ENCODE measurements at places on chromosomes 1 and 21.

DNA sequence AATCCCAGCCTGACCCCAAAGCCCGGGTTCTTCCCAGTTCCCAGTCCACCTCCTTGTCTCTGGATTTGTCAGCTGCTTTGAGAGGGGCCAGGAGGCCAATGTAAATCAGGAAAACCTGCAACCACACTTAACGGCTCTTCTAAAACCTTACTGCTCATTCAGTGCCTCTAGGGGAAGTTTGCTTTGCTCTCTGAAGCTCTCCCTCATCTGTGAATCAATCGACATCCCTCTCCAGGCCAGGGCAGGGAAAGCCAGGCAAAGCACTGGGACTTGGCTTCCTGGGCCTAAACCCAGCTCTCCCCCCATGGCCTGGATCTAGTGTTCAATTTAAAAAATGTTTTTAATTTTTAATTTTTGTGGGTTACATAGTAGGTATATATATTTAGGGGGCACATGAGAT is 9.3 kb downstream of the NKAIN1 start:
- no peak for DNase-seq

DNA sequence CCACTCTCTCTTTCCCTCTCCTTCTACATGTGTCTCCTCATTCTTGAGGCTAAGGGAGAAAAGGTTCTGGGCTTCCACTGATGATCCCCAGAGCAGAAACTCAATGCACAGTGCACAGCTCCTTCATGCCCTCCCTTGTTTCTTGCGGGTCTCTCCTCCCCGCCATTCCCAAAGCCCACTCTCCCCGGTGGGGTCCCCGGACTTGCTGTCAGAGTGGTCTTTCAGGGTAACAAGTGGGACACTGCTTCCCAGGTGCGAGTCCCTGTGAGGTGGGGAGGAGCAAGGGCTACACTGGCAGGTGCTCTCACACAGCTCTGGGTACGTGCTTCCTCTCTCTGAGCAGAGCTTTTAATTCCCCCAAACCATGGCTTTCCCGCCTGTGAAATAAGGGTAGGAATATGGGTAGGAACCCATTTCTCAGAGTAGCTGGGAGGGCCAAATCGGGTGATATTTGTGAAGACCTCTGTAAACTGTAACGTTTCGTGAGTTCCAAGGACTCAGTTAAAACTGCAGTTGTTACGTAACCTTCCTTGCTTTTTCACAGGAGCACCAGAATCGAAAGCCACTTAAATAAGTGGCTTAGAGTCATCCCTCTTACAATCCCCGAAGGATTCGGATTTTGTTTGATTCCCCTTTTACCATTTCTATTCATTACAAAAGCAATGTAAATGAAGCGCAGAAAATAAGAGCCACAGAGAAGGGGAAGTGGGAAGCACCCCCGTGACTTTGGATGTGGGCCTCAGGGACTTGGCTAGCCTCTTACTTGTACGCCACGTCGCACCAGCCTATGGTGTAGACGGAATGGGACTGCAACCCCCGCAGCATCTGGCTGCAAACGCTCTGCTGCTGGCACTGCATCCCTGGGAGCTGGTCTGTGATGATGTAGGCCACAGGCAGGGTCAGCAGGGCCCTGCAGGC is 6.2 kb downstream of the PGLYRP3 start:
- no peak for DNase-seq

DNA sequence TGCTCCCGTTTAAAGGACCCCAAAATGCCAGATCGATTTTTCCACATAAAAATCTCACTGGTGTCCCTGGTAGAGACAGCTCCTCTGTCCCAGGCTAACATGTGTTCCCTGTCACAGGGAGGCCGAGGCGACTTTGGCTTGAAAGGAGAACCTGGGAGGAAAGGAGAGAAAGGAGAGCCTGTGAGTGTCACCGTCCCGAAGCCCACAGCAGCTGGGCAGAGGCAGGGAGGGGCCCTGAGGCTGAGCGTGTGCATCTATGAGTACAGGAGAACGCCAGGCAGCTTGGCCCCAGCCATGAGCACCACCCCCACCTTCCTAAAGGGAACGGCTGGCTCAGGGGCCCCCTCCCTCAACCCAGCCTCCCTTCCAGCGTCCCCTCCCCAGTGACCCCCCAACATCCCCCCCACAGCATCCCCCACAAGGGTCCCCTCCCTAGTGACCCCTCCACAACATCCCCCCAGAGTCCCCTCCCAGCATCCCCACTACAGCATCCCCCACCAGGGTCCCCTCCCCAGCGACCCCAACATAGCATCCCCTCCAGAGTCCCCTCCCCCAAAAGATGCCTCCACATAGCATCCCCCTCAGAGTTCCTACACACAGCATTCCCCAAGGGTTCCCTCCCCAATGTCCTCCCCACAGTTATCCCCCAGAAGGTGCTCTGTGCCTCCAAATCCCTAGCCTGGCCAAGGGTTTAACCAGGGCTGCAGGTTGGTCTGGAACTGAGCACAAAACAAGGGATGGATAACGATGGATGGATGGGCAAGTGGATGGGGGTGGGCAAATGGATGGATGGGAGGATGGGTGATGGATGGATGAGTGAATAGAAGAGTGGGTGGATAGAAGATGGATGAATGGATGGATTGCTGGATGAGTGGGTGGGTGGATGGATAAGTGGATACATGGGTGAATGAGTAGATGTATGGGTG is 25.1 kb downstream of the COL6A2 start:
- DNase-seq: no peak

GRCh38 chr1:97307568-97307967 is 586.0 kb downstream of the PTBP2 start:
- DNase-seq: no peak

GRCh38 chr1:31572323-31573104 is 3.8 kb upstream of the TINAGL1 start:
- DNase-seq: peak; percentile 58

- no peak for DNase-seq
Observed at GRCh38 chr1:43671193-43671592, 21.2 kb downstream of the KDM4A start.

GRCh38 chr1:63155437-63155836 is 166.9 kb upstream of the FOXD3 start:
- DNase-seq: no peak

DNA sequence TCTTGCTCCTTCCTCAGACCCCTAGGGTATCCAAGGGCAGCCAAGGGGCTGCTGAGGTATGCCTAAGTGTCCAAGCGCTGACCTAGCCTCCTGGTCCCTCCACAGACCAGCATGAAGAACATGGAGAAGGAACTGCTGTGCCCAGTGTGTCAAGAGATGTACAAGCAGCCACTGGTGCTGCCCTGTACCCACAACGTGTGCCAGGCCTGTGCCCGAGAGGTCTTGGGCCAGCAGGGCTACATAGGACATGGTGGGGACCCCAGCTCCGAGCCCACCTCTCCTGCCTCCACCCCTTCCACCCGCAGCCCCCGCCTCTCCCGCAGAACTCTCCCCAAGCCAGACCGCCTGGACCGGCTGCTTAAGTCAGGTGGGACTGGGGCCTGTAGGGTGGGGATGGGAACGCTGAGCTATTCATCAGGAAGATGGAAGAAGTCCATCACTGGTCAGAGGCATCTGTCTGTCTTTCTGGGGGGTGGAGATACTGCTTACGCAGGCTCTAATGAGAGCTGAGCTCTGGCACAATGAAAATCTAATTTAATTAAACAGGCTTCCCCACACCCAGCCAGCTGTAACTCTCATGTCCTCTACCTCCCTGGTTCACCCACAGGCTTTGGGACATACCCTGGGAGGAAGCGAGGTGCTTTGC is 1.8 kb downstream of the TRIM46 start:
- DNase-seq: no peak

- DNase-seq: peak; percentile 30
Observed at GRCh38 chr1:168092566-168093355, 44.0 kb downstream of the GPR161 start.

- peak; percentile 40 for DNase-seq
Observed at GRCh38 chr1:99661780-99662179, 15.9 kb downstream of the PALMD start.

GRCh38 chr21:25080141-25080540 is 527.1 kb downstream of the MRPL39 start:
- no peak for DNase-seq

GRCh38 chr1:56477164-56478111 is 101.9 kb downstream of the PLPP3 start:
- DNase-seq: peak; percentile 75

DNA sequence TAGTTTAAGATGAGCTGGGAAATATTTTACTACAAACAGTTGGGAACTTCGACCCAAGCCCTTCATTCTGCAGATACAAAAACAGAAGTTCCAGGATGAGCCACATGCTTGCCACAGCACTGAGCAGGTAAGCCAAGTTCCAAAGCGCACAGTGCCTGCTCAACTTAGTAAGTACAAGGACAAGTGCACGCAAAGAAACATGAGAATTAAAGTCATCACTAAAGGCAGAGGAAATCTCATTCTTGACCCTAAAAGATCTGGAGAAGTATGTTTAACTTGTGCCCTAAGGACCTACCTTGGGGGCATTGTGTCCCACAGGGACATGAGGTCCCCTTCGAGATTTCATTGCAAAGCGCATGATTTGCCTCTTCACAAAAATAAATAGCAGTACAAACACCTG is 1.2 kb upstream of the UBAP2L start:
- peak; percentile 56 for DNase-seq

DNA sequence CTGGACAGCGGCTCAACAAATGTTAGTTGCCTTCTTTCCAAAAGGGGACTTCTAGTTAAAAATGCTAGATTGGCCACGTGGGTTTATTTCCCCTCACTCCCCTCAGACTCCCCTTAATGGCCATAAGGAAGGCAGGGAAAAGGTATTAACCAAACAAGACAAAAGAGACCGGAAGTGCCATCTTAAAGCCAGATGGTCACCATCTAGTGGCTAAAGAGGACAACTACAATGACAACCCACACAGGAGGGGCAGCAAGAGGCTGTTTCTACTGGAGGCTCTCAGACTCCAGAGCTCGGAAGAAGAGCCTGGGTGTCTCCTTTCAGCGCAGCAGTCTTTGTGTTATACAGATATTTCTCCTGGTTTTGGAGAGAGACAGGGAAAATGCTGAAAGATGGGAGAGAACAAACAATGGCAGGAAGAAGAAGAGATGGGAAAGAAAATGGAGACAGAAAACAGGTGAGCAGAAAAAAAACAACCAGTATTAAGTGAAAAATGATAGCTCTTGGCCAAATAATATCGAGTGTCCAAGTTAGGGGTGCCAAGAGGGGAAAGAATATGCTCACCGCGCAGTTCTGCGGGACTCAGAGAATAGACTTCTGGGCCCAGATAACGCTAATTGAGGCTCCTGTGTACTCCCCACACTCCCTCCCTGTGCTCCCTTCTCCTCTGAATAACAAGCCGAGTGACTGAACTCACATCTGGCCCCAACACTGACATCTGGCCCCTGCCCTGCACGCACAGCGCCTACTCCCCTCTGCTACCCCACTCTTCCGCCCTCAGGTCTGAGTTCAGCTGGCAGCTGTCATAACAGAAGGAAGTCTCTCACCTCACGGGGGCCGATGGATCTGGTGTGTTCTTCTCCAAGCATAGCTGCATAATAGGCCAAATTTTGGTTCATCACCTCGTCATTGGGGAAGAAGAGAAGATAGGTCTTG is 9.6 kb downstream of the P3H1 start:
- DNase-seq: peak; percentile 72

DNA sequence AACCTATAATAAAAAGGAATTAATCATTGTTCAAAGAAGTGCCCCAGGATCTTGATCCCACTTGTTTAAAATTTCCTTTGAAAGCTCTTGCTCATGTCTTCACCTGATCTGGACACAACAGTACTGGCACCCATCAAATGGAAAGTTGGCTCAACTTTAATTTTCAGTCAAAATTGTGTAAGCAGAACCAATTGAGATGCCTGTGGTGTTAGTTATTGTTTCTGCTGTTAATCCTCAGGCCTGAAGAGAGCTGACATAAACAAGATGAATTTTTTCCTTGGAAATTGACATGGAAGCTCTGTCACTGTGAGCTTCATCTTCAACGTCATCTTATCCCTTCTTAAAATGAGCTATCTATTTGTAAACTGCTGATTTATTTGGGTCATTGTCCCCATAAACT is 88.3 kb upstream of the TNFSF4 start:
- peak; percentile 49 for DNase-seq

DNA sequence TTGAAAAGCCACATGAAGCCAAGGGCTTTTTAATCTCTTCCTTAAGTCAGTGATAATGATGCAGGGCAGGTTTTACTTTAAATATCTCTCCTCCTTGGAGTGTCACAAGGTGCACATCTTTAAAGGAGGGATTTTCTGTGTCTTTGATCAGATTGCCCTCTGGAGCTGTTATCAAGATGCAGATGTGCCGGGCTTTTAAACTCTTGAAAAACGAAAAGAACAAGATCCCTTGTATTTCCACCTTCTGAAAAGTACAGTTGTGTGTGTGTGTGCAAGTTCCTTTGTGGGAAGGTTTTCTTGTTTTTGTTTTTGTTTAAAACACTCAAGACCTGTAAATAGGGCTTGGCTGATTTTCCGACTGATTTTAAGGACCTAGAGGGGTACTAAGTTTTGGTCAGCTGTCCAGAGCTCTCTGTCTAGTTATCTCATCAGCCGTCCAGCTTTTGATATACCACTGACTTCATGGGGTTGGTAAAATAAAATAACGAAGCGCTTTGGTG is 1.6 kb downstream of the MARK1 start:
- no peak for DNase-seq

DNA sequence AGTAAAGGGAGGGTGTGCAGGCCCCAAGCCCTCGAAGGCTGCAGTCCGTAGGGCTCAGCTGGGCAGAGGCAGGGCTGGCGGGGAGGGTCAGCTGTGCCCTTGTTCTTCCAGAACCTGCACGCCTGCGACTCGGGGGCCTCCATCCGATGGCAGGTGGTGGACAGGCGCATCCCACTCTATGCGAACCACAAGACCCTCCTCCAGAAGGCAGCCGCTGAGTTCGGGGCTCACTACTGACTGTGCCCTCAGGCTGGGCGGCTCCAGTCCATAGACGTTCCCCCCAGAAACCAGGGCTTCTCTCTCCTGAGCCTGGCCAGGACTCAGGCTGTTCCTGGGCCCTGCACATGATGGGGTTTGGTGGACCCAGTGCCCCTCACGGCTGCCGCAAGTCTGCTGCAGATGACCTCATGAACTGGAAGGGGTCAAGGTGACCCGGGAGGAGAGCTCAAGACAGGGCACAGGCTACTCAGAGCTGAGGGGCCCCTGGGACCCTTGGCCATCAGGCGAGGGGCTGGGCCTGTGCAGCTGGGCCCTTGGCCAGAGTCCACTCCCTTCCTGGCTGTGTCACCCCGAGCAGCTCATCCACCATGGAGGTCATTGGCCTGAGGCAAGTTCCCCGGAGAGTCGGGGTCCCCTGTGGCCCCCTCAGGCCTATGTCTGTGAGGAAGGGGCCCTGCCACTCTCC is 13.6 kb upstream of the LRRC3 start:
- no peak for DNase-seq
